ENCODE measurements at places on chromosomes 6 and 20.

- DNase-seq, result no peak
Measured at GRCh38 chr20:37500311-37500710, 20.7 kb upstream of the NNAT start.

DNA sequence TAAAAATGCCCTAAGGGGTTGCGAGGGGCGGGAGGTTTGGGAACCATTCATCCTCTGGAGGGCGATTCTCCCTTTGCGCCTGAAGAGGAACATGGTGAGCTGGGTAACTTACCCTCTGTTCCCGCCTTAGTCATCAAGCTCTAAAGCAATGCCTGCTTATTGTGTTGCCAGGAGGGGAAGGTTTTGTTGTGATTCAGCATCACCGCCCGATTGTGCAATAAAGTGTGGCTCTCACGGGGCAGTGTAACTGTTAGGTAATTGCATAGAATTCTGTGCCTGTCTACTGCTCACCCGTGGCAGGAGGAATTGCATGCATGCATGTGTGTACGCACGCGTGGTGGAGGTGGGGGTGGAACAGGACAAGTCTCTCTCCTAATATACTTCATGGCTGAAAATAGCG lies 95.5 kb upstream of the AGPAT4 start:
- DNase-seq, result no peak

- no peak for DNase-seq
Measured at GRCh38 chr20:41632896-41633295, 14.7 kb upstream of the CHD6 start.

DNA sequence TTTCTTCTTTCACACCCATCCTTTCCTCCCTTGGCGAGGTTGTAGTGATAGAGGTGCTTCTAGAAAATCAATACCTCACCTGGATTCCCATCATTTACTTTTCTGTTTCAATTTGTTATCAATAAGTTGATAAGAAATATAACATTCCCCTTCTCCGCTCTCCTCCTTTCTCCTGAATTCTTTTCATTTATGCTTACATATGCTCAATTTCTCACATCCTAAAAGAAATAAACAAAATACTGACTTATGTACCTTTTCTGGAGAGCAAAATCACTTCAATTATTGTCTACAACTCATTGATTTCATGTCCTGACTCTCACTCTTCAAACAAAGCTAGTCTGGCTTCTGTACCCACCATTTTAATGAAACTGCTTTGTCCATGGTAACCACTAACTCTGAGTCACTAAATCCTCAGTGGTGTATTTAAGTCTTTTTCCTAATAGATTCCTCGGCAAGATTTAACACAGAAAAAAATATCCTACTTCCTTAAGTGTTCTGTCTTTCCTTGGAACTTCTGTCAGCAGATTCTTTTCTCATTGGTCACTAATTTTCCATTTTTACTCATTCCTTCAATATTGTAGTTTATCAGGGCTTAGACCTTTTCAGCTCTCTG lies 289.6 kb downstream of the RFPL4B start:
- DNase-seq, result no peak

DNA sequence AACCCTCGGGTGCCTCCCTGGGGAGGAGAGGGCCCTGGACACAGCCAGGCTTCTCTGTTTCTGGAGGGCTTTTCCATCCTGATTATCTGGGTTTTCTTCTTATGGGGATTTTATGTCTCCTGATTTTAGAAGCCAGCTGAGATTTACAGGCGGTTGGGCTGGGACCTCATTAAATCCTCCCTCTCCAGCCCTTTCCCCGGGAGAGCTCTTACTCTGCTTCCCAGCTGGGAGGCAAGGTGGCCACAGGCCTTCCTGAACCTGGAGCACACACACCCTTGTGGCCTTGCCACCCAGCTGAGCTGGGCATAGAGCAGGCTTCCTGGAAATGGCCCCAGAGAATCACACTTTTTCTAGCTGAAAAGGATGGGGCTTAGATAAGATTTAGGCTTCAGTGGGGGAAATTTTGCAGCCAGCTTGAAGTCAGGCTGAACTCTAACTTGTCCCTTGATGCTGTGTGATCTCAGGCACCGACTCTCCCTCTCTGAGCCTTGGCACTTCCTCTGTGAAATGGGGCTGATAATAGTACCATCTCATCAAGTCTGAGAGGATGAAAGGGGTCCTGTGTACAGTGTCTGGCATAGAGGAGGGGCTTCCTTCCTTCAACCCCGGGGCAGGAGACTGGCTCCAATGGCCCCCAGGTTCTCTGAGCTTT lies 16.6 kb downstream of the VSTM2L start:
- DNase-seq, result no peak

All from amniotic stem cell (primary cell).